IPS DF 19.7 (cell line): ENCODE measurements at places on chromosomes 4 and X.

- no peak for DNase-seq
Measured at GRCh38 chrX:71098302-71098701, 2.7 kb downstream of the FOXO4 start.

DNA sequence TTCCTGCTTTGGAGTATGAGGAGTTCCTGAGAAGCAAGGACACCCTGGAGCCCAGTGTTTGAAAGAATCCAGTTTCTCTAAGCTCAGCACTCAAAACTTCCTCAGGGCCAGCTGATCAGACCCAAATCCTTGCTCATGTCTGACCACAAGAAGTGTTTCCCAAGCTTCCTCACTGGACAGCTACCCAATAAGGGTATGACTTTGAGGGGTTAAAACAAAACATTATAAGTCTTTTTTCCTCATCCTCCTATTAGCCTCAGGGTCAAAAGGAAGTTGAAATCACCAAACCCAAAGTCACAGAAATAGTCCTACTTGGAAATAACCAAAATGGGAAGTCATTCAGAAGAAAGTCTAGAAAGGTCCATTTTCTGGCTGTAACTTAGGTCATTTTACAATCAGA lies 13.7 kb downstream of the ZBTB33 start:
- no peak for DNase-seq

- no peak for DNase-seq
Measured at GRCh38 chr4:176142253-176142652, 53.1 kb downstream of the SPATA4 start.

GRCh38 chrX:720825-721224 lies 90.2 kb downstream of the SHOX start:
- DNase-seq = no peak

GRCh38 chrX:72372735-72373134 lies 67.0 kb upstream of the CITED1 start:
- DNase-seq = no peak

DNA sequence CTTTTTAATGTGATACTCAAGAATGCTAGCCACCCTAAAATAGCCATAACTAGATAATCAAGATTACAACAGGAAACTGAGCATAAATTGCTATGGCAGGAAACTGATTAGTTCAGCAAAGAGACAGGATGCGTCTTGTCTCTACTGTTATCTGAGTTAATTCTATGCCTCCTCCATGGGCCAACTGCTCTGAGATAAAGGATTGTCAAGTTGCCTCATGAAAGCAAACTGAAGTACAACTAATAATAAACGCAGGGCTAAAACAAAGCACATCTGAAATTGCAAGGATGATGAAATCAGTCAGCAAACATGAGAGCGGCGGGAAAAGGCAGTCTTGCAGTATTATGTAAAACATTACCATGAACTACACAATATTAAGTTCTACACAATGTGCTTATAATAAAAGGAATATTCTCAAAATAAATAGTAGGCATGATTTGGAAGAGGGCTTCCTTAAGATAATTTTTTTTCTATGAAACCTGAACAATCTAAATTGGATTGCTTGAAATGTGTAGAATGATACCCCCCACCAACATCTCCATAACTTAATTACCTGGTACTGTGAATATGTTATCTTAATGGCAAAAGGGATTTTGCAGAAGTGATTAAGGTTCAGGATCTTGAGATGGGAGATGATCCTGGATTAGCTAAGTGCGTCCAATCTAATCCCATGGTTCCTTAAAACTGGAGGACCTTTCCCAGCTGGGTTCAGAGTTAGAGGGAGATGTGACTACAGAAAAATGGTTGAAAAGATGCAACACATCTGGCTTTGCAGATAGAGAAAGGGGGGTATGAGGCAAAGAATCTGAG lies 65.9 kb downstream of the ANTXR2 start:
- no peak for DNase-seq

- DNase-seq = no peak
Measured at GRCh38 chrX:133307637-133308498, 89.7 kb upstream of the TFDP3 start.

DNA sequence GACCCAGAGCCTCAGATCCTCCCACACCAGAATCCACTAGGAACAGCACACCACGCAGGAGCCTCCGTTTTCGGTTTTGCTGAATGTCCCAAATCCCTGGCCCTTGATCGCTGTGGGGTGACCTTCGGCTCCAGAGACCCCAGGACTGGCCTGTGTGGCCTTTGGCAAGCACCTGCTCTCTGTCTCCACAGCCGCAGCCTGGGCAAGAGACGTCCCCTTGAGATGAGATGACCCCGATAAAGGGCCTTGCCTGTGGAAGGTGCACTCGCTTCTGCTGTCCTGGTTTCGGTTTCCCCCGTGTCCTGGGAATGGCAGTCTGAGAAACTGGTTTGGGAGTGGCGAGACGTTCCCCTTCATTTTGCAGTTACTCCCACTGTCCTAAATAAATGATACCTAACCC lies 9.6 kb downstream of the PSAPL1 start:
- no peak for DNase-seq

GRCh38 chr4:163598489-163598888 lies 104.0 kb downstream of the TMA16 start:
- no peak for DNase-seq

DNA sequence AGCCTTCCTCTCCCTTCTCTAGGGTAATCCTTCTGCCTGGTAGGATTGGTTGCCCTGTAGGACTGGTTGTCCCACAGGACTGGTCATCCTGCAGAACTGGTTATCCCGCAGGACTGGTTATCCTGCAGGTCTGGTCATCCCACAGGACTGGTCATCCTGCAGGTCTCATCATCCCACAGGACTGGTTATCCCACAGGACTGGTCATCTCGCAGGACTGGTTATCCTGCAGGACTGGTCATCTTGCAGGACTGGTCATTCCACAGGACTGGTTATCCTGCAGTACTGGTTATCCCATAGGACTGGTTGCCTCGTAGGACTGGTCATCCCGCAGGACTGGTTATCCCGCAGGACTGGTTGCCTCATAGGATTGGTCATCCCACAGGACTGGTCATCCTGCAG lies 48.1 kb upstream of the STOX2 start:
- no peak for DNase-seq

DNA sequence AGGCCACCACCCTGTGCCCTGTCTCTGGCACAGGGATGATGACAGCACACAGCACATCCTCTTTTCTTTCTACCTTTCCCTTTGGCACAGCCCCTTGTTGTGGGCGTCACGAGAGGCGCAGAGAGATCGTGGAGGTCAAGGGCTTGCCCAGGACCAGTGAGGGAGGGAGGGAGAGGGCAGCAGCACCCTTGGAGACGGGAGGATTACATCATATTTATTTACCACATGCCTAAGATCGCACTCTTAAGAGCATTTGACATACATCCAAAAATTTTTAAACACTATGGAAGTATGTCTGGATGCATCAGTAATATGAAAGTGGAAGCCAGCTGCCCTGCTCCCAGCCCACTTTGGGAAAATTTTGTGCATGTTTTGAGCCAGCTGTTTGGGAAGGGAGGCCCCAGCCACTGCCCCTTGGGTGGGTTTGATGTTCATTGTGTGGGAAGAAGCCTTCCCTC lies 12.7 kb downstream of the WFS1 start:
- no peak for DNase-seq

DNA sequence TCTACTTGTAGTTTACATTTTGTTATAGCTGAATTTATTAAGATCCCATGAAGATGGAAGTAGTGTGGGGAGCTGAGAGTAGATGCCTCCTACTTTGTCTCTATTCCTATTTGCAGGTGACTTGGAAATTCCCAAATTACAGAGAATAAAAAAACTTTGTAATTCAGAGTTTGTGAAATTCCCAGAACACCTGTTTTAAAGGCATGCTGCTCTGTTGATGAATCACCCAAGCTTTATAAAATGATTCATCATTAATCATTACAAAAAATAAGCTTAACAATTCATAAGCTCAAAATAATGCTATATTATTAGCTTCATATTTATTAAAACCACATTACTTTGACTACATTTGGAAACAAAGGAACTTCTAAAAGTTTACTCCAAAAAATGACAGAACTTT lies 856.3 kb downstream of the RPA4 start:
- no peak for DNase-seq

- DNase-seq = no peak
Measured at GRCh38 chr4:173801361-173801760, 271.3 kb upstream of the HAND2 start.

- DNase-seq = no peak
Measured at GRCh38 chrX:148774276-148774675, 273.9 kb downstream of the AFF2 start.

GRCh38 chr4:6121276-6121850 lies 79.0 kb downstream of the JAKMIP1 start:
- DNase-seq = no peak

- no peak for DNase-seq
Measured at GRCh38 chrX:30904186-30904585, 15.1 kb upstream of the TAB3 start.

- DNase-seq = no peak
Measured at GRCh38 chr4:1369091-1369450, 22.1 kb downstream of the UVSSA start.

- DNase-seq = peak; percentile 64
Measured at GRCh38 chr4:127586922-127587571, 45.7 kb upstream of the INTU start.

- DNase-seq = no peak
Measured at GRCh38 chr4:38935391-38936073, 67.9 kb downstream of the FAM114A1 start.

GRCh38 chr4:84585251-84585650 lies 2.3 kb downstream of the CDS1 start:
- no peak for DNase-seq

DNA sequence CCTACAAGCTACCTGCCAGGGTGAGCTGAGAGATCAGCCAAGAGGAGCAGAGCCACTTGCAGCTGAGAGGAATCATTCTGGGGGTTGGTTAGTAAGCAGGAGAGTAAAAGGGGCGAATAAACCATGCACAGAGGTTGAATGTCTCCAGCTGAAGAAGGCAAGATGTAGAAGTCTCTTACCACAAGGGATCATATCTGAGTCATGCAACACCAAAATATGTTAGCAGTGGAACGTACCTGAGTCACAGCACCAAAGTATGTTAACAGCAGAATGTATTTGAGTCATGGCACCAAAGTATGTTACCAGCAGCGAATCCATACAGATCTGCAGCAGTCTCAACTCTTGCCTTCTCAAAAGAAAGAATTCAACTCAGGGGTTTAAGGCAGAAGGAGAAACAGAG lies 29.9 kb downstream of the C4orf51 start:
- DNase-seq = no peak

GRCh38 chr4:184506527-184507121 lies 32.3 kb upstream of the IRF2 start:
- DNase-seq = no peak

GRCh38 chrX:276581-277201 lies 4.5 kb upstream of the PLCXD1 start:
- DNase-seq = no peak

GRCh38 chr4:17884063-17884462 lies 73.3 kb downstream of the NCAPG start:
- DNase-seq = no peak

DNA sequence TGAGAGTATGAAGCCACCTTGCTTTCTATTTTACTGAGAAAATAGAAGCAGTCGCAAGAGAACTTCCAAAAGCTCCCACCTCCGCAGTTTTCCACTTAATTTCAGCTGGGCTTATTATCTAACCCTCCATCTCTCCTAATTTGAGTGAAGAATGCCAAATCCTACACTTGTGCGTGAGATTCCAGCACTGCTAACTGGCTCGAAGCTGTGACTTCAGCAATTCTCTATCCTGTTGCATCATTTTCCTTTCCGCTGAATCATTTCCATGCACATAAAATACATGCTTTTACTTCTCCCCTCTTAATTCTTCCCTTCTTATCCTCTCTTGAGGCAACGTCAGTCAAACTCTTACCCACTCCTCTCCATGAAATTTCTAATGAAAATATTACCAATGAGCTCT lies 189.5 kb downstream of the GASK1B start:
- DNase-seq = no peak

GRCh38 chrX:101230636-101231035 lies 11.1 kb downstream of the DRP2 start:
- no peak for DNase-seq

GRCh38 chr4:96525898-96526297 lies 686.0 kb downstream of the PDHA2 start:
- no peak for DNase-seq

- no peak for DNase-seq
Measured at GRCh38 chr4:26787461-26788340, 72.9 kb upstream of the STIM2 start.

- DNase-seq = no peak
Measured at GRCh38 chr4:74598611-74599325, 153.8 kb downstream of the AREG start.
